ENCODE measurements at places on chromosomes 12 and 14.

DNA sequence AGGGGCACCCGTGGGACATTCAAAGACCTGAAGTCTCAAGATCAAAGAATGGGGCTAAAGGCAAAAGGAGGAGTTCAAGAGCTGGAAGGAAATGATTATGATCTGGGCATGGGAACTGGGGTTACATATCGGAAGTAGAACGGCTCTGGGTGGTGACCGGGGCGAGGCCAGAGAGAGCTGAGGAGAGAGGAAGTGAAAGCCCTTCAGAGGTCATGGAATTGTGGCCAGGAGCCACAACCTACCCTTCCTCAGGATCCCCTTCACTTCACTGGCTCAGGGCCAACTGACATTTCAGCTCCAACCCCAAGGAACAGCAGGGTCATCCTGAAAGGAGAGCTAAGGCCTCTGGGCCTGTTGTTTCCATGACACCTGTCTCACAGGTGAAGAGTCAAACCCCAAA, 57.8 kb downstream of the GALNT16 start:
- DNase-seq, result no peak

DNA sequence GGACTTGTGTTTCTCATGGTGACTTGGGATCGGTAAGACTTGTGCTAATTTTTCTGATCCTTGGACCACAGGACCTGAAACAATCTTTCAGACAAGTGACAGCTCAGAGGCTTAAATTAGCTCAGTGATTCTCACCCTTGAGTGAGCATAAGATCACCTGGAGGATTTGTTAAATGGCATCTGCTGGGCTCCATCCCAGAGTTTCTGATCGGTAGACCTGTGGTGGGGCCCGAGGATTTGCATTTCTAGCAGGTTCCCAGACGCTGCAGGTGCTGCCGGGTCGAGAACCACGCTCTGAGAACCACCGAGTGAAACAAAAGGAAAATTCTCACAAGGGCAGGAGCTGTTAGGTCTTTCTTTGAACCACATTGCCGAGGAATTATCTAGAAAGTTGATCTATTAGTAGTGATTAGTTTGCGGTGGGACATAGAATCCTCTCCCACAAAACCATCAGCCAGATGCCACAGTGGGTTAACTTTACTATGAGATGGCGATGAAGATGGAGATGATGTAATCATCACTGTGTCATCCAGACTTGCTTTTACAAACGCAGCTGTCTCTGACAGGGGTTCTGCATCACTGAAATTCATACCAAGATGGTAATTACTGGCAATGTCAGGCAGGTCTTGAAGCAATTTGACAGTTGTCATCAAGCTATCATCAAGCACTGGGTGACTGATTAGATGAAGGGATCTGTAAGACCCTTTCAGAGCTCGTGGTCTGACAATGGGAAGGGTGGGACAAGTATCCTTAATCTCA, 184.0 kb downstream of the AACS start:
- no peak for DNase-seq

DNA sequence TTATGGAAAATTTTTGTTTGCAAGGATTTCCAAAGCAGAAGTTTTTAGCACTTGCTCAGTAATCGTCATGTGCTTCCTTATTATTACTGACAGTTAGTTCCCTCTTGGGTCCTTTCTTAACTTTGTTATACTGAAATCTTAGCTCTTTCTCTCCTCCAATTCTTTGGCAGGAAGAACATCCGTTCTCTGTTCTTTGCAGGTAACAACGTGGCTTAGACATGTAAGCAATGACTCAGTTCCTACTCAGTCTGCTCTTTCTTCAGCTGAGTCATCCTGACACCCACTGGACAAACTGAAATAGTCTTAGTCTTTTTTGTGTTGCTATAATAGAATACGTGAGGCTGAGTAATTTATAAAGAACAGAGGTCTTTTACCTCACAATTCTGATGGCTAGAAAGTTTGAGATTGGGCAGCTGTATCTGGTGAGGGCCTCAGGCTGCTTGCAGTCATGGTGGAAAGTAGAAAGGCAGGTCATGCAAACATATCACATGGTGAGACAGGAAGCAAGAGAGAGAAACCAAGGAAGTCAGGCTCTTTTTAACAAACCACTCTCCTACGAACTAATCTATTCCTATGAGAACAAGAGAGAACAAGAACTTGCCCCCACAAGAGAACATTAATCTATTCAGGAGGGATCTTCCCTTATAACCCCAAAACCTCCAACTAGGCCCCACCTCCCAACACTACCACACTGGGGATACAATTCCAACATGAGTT, 49.2 kb downstream of the TESPA1 start:
- no peak for DNase-seq

GRCh38 chr12:48861111-48861510, 4.6 kb downstream of the RND1 start:
- DNase-seq, result no peak

- DNase-seq, result no peak
Observed at GRCh38 chr12:63792338-63792737, 12.6 kb downstream of the RXYLT1 start.

DNA sequence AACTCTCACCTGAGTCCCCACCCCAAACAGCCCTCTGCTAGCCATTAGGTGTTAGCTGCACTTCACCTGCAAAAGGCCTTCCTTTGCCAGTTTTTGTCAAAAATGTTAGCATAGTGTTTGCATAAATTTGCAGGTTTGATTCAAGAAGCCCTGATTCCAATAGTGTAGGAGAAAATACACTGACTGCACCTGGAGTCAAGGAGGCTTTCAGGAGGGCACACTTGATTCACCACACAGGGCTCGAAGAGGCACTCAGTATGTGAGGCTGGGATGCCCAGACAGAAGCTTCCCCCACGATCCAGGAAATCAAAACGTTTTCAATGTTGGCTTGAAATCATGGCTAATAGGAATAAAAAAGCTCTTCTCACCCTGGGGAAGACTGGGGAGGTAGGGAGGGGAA, 40.5 kb upstream of the DDX11 start:
- DNase-seq, result no peak

DNA sequence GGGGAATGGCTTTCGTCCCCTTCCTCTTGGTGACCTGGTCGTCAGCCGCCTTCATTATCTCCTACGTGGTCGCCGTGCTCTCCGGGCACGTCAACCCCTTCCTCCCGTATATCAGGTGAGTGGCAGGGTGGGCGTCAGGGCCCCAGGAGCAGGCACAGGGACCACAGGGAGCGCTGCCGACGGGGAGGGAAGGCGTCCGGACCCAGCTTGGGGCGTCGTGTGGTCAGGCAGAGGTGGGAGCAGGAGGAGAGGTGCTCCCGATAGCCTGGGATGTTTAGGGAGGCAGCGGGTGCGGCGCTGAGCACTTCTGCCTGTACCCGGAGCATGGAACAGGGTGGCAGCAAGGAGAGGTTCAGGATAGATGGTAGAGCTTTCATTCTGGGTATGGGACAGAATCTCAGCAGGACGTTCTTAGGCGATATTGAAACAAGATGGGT, 444 bp downstream of the DRAM1 start:
- no peak for DNase-seq

- no peak for DNase-seq
Observed at GRCh38 chr14:28901631-28902030, 135.0 kb downstream of the FOXG1 start.

- DNase-seq, result no peak
Observed at GRCh38 chr12:116053479-116054200, 223.9 kb downstream of the MED13L start.

GRCh38 chr12:109591041-109591440, 17.4 kb downstream of the MVK start:
- DNase-seq, result no peak

- no peak for DNase-seq
Observed at GRCh38 chr14:96630281-96630680, 128.1 kb downstream of the PAPOLA start.

- DNase-seq, result no peak
Observed at GRCh38 chr12:2477009-2477766, 317.6 kb upstream of the FKBP4 start.

GRCh38 chr12:117850048-117850447, 118.7 kb downstream of the KSR2 start:
- DNase-seq, result no peak

GRCh38 chr14:81231540-81231939, 10.8 kb upstream of the GTF2A1 start:
- no peak for DNase-seq

DNA sequence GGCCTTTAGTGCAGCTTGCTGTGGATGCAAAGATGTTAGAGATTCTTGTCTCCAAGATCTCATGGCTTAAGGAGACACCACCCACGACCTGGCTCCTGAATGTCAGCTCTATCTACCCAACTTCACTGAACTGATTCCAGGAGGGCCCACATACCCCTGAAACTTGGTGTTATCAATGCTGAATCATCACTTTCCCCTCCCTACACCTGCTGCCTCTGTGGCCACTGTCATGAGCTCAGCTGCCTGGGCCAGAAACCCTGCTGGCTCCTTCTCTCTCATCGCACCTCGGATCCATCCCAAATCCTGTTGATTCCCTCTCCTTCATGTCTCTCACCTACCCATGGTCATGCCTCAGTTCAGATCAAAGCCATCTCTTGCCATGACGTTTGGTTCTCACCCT, 15.1 kb upstream of the LHX5 start:
- no peak for DNase-seq

GRCh38 chr12:22313286-22313962, 21.1 kb downstream of the ST8SIA1 start:
- DNase-seq, result no peak

Measured in hypothalamus (tissue), 51 donors.